ENCODE measurements at places on chromosomes 5 and 9. TPM values are rescaled to one million over a fixed set of nuclear protein-coding genes. Genes with fewer than 3 reads are reported as not detected.

OMD gene
- not detected for polyA plus RNA-seq

IFNB1 gene
- polyA plus RNA-seq: not detected

- no peak for DNase-seq
Measured at GRCh38 chr5:168658394-168658793, 79.2 kb upstream of the PANK3 start.

KLF4 gene
- polyA plus RNA-seq: 0.67 TPM

- no peak for DNase-seq
Measured at GRCh38 chr9:34027845-34028574, 20.7 kb downstream of the UBAP2 start.

GRCh38 chr5:136133222-136133921 is 727 bp downstream of the SMAD5 start:
- peak; percentile 18 for DNase-seq

GRCh38 chr5:54930736-54931135 is 54.7 kb downstream of the ESM1 start:
- no peak for DNase-seq

LIFR gene
- polyA plus RNA-seq: not detected

LTC4S gene
- 5.8 TPM for polyA plus RNA-seq

SUSD3 gene
- not detected for polyA plus RNA-seq

- no peak for DNase-seq
Measured at GRCh38 chr5:177444106-177445051, 2.2 kb upstream of the PRR7 start.

GRCh38 chr9:98006127-98006796 is 23.1 kb downstream of the ANP32B start:
- DNase-seq: no peak

PCDHGC5 gene
- polyA plus RNA-seq: not detected

- peak; percentile 1 for DNase-seq
Measured at GRCh38 chr9:105313238-105313637, 68.8 kb downstream of the SLC44A1 start.

DNA sequence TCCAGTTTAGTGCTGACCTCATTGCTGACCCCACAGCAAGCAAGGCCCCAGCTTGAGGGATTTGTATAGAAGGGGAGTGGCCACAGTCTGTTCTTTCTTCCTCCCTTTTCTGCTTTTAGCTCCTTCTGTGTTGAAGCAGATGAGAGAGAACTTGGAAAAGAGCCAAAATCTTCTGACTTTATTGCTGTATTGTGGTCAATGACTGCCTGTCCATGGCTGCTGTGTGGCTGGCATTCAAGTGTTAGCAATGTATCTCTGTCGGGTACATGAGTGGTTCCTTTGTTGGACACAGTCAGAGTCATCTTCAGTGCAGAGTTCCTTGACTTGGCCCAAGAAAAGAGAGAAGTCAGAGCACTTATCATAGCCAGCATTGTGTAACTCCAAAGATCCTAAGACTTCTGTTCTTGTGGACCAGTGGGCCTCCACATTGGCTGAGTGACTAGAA is 154.1 kb downstream of the LRRC70 start:
- no peak for DNase-seq

TMEM215 gene
- polyA plus RNA-seq: not detected

DNA sequence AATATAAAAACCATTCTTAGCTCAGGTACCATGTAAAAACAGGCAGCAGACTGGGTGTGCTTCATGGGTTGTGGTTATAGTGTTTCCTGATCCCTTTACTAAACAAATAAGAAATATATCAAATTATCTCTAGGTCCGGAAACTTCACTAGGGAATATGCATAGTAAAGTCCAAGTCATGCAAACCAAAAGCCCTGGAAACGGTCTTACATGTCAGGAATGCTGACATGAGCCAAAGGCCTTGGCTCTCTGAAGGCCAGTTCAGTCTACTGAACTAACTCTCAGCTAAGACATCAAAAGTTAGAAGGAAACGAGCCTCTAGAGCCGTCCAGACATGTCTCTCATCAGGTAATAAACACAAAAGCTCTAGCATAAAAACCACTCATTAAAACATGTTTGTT is 778.9 kb upstream of the ZNF608 start:
- DNase-seq: no peak

DNA sequence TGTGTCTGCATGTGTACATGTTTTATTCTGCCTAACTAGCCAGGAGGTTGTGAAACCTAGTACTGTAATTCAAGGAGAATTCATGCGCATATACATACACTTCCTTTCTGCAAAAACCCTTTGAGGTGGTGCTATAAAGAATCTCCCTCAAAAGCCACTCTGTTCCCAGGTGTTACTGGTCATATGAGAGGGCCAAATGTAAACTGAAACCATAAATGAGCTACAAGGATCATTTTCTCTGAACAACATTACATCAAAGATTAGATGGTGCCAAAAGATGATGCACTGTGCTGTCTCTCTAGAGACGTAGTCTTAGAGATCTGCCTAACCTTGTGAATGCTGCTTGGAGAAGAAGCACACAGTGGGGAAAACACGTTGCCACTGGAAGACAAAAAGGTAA is 15.7 kb downstream of the NREP start:
- DNase-seq: peak; percentile 37

DNA sequence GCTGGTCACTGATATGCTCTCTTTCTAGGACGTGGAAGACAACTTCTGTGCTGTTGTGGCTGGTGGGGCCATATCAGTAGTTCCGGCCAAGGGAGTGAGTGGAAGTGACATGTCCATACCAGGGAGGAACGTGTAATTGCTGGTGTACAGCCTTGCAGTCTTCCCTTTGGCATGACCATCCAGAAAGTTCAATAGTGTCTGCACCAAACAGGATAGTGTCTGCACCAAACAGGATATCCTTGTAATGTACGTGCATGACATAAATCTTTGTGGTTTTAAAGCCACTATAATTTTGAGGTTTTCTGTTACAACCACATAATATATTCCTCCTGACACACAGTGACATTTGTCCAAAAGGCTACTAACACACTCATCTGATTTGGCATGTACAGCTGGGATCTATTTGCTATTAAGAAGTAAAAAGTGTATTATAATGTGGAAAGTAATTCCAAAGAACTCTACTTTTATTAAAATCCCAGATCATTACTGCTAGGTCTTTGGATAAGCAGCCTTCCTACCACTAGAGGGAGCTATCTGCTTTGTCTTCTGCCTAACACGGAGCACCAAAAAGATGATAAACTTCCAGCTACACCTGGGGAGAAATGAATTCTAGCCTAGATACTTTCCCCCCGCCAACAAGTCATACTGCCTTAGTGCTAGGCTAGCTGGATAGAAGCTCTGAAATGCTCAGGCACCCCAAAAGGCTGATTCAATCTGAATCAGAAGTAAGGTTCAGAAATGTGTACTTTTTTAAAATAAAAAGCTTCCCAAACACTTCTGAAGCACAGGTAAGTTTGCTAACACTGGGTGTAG is 52.7 kb downstream of the RNF145 start:
- peak; percentile 60 for DNase-seq

ARL15 gene
- 16.2 TPM for polyA plus RNA-seq

DNA sequence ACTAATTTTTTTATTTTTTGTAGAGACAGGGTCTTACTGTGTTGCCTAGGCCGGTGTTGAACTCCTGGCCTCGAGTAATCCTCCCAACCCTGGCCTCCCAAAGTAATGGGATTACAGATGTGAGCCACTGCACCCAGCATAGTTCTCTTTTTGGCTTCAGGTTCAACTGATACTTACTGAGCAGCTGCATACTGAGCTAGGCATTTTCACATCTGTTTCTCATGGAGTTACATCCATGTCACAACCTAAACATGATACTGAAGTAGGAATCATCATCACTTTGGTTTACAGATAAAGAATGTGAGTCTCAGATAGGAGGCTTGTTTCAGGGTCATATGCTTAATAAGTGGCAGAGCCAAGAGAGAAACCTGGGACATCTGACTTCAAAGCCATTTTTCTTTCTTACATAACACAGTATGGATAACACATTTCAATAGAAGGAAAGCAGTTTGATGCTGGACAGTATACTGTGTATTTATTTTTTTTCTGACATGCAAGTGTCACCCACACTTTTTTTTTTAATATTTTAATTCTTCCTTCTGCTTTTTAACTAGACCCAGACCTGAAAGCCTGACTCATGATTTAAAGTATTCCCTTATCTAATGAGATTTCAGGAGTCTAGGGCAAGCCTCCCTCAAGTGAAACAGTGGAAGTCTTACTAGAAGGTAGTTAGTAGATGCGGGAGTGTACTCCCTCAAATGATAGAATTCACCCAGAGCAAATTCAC is 90.8 kb downstream of the HACD4 start:
- DNase-seq: no peak

PCDHGA1 gene
- polyA plus RNA-seq: not detected

SLIT3 gene
- 0.47 TPM for polyA plus RNA-seq

ARL14EPL gene
- polyA plus RNA-seq: not detected

GRCh38 chr5:148259288-148259687 is 9.3 kb upstream of the SPINK13 start:
- DNase-seq: no peak

ZSWIM6 gene
- polyA plus RNA-seq: 0.43 TPM

GRCh38 chr9:135268031-135268430 is 180.6 kb downstream of the OLFM1 start:
- DNase-seq: no peak

DNA sequence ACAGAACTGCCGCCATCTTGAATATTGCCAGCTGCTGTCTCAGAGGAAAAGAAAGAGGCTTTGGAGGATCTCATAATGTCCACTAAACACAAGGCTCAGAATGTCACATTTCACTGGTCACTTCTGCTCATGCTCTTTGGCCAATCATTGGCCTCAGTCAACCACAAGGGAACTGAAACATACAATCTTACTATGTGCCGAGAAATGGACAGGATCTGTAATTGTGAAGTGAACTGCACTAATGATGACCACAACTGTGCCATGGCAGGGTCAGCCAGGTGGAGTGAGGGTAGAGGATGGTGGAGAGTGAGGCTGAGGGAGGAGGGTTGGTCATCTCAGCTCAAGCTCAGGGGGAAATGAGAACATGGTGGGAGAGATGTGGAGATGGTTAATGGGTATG is 32.8 kb downstream of the GDNF start:
- no peak for DNase-seq

- no peak for DNase-seq
Measured at GRCh38 chr9:94054716-94055115, 29.5 kb upstream of the PTPDC1 start.

ZNF300 gene
- polyA plus RNA-seq: 0.40 TPM

DNA sequence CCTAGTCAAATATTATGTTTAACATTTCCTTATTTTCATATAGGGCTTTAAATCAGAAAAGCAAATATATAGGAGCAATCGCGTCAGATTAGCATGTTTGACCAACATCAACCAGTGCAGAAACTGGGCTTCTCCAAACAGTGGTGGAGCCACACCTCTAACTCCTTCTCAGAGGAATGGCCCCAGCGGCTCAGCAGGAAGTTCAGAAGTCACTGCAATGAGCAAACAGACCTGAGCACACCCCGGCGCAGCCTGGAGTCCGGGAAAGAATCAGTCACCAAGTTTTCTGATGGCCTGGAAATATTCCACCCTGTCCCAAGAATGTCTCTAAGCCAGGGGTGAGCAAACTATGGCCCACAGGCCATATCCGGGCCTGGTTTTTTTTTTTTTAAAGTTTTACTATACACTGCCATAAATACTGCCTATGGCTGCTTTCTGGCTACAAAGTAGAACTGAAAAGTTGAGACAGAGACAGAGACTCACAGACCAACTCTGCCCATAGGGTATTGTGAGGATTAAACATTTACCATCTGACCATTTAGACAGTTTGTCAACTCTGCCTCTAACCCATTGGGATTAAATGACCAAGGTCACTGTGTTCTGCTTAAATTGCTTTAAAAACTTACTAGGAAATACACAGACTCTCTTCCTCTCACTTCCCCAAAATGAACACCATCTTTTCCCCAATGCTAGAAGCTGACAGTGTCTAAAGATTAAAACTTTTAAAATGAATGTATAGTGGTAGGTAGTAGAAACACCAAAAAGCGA is 5.4 kb downstream of the GOLM1 start:
- no peak for DNase-seq

RNF38 gene
- 15.3 TPM for polyA plus RNA-seq

DNA sequence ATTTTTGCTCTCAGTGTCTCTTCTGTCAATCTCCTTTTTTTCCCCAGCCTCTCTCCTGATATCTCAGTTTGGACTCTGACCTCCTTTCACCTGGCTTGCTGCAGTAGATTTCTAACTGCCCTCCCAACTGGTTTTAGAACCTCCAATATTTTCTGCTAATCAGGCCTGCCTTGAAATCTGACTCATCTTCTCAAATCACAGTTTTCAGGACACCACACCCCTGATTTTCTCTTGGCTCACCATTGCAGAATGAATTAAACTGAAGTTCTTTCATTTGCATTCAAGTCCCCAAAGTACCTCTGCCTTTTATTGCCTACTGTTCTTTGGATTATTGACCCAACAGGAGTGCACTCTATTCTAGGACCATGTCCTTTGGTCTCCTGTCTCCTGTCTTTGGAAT is 310.4 kb upstream of the TRPC7 start:
- no peak for DNase-seq

NACC2 gene
- 2.1 TPM for polyA plus RNA-seq

DNA sequence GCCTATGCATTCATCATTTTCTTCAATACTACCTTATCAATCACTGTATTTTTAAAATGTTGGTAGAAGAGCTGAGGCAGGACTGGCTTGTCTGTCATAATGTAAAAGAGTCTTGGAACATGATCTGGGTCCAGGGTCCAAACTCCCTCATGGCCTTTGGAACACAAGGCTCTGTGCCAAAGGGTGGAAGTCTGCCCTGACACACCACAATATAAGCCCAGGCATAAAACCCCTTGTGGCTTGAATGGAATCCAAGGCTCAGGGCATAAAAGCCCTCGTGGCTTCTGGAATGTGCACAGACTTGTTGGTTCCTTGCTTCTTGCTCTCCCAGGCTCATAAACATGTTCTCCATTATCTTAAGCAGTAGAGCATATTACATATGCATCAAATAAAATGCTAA is 48.0 kb downstream of the GABRB2 start:
- no peak for DNase-seq

RASGRF2 gene
- polyA plus RNA-seq: 3.8 TPM

- DNase-seq: no peak
Measured at GRCh38 chr5:118923295-118924005, 64.9 kb downstream of the DTWD2 start.

NR5A1 gene
- polyA plus RNA-seq: not detected

SLF1 gene
- 1.5 TPM for polyA plus RNA-seq

DNA sequence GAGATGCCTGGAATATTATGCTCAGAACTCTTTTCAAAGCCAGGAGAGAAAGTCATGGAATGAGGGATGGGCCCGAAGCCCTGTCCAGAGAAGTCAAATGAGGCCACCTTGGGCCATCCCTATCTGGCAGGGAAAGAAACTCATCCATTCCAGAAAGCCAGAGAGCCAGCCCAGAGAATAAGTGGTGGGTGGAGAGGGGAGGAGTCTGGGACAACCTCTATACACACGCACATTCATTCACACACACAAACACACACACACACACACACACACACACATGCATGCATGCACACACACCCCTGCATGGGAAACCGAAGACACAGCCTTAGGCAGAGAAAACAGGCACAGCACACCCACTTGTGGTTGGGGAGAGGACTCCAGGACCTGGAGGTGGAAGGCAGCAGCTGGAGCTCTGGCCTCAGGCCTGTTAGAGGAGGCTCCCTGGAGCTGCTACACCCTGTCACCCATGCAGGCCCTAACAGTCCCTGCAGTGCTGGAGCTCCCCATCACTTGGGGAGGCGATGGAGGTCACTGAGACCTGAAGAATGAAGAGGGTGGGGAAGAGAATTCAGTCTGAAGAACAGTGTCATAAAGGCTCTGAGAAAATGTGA is 38.0 kb downstream of the TGFBI start:
- no peak for DNase-seq

CCNJL gene
- polyA plus RNA-seq: 29.7 TPM

ANXA2R gene
- polyA plus RNA-seq: 44.3 TPM

PCDHB14 gene
- not detected for polyA plus RNA-seq

- DNase-seq: no peak
Measured at GRCh38 chr5:173643964-173644363, 27.5 kb upstream of the BOD1 start.

All from immature natural killer cell (primary cell).